ENCODE measurements at places on chromosomes 7 and 10.
A peak's percentile ranks its signal among the peaks of the same experiment; 100 is the strongest.

- no peak for DNase-seq
Observed at GRCh38 chr10:101071267-101071884, 9.6 kb downstream of the KAZALD1 start.

GRCh38 chr7:36224934-36225858 is 72.1 kb downstream of the EEPD1 start:
- DNase-seq = peak; percentile 9

- no peak for DNase-seq
Observed at GRCh38 chr10:110808123-110808522, 63.6 kb upstream of the PDCD4 start.

DNA sequence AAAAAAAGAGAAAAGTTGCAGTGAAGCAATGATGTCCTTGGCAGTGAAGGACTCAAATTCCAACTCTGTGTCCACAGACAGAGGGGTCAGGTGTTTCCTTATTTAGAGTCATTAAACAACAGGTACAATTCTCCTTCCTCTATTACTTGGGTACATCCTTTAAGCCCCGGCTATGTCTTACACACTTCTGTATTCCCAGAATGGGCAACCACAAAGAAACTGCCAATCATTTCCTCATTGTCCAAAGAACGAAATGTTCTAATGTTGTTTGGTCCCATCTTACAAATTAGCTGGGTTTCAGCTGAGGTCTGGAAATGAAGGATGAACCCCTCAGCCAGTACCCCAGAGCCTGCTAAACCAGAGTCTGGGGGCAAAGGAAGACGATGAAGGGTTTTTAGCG is 59.5 kb downstream of the GRB10 start:
- no peak for DNase-seq

- no peak for DNase-seq
Observed at GRCh38 chr10:47109906-47110305, 190.1 kb upstream of the GDF10 start.

- peak; percentile 10 for DNase-seq
Observed at GRCh38 chr10:70053841-70054288, 1.2 kb downstream of the MACROH2A2 start.

- no peak for DNase-seq
Observed at GRCh38 chr10:86321568-86321967, 45.0 kb downstream of the GRID1 start.

DNA sequence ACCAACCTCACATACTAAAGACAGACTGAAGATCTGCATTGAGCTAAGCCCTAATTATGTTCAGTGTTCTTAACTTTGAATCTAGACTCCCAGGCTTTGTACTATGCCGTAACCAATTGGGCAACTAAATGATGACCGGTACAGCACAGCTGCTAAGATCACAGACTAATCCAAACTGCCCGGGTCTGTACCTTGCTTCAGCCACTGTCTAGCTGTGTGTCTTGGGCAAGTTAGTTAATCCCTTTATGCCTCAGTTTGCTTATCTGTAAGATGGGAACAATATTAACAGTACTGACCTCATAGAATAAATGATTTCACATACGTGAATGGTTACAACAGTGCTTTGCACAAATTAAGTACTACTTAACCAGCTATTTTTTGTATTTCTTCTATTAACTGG is 205.8 kb upstream of the NFE2L3 start:
- no peak for DNase-seq

DNA sequence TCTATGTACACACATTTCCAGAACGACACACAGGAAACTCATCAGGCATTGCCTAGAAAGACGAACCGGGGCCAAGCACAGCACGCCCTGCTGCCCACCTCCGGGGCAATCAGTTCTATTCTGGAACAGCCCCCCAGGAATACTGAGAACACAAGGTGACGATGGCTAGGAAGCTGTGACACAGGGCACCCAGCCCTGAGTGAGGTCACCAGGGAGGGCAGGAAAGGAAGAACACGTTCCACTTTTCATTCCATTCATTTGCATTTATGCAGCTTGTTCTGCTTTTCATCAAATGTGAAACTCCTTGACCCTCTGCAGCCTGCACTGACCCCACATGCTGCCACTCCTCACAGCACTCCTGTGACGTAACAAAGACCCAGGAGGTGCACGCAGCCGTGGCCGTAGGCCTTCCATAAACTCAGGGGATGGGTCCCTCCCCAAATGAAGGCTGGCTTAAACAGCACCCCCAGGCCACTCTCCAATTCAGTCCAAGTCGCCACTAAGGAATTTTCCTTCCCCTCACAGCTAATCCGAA is 28.9 kb downstream of the MAD1L1 start:
- no peak for DNase-seq

DNA sequence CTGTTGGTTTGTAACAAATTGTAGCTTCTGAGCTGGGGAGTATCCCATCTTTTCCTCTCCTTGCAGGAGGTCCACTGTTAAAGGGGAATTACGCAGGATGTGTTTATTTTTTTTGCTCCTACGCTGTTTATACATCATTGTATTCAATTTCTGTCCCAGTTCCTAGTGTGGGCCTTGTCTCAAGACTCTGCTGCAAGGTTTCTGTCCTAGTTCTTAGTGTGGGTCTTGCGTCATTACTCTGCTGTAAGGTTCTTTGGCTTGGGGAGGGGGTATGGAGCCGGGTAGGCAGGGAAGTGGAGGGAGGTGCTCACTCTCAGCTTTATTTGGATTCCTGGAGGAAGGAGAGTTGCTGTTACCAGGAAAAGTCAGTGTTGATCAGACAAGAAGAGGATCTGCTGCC is 64.0 kb upstream of the TRIM8 start:
- DNase-seq = no peak

DNA sequence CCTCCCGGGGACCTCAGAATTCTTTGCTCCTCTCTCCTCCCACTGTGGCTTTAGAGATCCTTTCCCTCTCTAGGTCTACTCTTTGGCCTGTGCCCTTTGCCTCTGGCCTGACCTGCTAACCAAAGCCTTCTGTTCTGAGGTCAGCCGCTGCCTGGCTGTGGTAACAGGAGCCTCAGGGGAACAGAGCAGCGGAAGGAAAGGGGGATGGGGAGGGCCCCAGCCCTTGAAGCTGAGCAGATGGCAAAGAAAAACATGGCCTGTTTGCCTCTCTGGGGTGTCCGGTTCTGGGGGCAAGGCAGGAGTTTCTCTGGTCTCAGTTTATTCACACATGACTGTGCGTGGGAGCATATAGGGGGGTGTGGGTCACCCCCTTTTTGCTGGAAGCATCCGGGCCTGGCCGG is 28.2 kb downstream of the COL26A1 start:
- no peak for DNase-seq

GRCh38 chr7:79761876-79762429 is 308.5 kb upstream of the MAGI2 start:
- DNase-seq = no peak

- DNase-seq = no peak
Observed at GRCh38 chr7:140261105-140261486, 84.3 kb upstream of the KDM7A start.

GRCh38 chr7:102873470-102874165 is 39.2 kb upstream of the LRRC17 start:
- DNase-seq = no peak

GRCh38 chr10:12774204-12774894 is 227.2 kb downstream of the CCDC3 start:
- DNase-seq = no peak

- DNase-seq = no peak
Observed at GRCh38 chr7:114345494-114345893, 69.1 kb upstream of the FOXP2 start.

DNA sequence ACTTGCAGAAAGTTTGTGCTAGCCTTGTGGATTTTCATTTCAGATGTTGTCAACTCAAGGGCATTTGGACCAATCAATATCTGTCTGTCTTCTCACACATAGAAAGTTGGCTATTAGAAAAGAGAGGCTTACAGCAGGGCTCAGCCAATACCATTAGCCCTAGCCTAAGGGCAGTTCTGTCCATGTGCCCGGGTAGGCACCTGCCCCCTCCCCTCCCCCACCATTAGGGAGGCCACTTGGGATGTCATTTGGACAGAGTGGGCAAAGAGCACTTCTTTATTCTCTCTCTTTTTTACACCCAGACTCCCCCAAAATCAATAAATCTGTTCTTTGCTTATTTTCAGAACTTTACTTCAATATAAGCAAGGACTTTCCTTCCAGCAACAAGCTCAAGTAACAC is 188.5 kb upstream of the MKI67 start:
- no peak for DNase-seq

DNA sequence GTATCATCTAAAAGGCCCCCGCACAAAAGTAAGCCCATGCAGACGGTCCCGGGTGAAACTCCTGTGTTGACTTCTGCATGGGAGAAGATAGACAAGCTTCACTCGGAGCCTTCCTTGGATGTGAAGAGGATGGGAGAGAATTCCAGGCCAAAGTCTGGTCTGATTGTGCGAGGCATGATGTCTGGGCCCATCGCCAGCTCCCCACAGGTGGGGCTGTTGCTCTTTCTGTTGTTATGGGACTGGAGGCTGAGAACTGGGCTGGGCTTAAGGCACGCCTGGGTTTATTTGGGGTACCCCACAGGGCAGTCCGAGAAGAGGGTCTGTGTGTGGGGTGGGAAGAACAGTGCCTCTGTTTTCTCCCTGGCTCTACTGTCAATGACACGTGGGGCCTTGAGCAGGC is 14.6 kb downstream of the MINDY4 start:
- peak; percentile 11 for DNase-seq

DNA sequence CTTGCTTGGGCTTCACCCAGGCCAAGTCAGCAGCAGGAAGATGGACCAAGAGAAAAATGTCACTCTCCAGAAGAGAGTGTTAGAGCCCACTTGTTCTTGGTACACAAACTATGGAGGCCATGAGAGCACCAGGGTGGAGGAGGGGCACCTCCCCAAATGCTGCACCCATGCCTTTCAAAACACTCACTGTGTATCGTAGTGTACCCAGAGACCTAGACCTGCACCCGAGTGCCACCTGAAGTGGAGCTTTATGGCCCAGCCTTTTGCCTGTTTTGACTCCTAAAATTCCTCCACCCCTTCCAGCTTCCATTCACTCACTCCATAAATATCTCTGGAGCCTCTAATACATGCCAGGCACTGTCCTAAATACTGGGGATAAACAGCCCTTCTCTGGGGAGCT is 5.0 kb downstream of the SFTPD start:
- no peak for DNase-seq

DNA sequence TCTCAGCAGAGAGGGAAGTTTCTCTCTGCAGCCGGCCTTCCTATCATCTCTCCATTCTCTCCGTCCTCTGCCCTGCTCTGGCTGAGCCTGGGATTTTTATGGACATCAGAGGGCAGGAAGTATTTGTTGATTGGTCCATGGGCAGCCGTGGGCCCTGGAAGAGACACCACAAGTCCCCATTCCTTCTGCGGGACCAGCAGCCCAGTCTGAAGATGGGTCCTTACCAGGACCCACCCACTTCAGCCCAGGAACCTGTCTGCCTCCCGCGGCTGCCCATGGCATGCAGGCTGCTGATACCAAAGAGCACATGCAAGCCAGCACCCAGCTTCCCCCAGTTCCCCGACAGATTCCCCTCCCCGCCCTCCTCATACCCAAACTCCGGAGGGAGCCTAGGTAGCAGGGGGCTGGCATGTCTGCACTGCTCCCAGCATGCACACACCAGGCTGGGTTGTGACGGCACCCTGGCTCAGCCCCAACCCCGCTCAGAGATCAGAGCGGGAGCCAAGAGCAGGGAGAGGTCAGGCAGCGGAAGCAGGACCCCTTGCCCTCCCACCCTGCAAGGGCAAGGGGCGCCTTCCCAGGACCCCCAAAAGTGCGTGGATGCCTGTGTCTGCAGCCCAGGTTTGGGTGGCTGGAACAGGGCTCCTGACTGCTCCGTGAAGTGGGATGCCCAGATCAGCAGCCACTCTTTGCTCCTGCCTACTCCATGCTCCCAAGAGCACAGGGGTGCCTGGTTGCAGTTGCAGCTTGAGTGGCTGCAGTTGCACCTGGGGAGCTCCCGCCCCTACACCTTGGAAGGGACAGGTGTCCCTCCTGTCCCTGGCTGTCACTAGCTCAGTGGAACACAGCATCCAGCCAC is 538.6 kb upstream of the POT1 start:
- DNase-seq = no peak

DNA sequence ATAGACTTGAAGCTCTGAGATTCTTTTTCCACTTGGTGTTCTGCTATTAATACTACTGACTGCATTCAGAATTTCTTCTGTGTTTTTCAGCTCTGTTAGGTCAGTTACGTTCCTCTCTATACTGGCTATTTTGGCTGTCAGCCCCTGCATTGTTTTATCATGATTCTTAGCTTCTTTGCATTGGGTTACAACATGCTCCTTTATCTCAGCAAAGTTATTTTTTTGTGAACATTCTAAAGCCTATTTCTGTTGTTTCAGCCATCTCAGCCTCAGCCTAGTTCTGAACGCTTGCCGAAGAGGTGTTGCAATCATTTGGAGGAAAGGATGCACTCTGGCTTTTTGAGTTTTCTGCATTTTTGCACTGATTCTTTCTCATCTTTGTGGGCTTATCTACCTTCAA is 201.5 kb upstream of the GNAI1 start:
- DNase-seq = no peak

DNA sequence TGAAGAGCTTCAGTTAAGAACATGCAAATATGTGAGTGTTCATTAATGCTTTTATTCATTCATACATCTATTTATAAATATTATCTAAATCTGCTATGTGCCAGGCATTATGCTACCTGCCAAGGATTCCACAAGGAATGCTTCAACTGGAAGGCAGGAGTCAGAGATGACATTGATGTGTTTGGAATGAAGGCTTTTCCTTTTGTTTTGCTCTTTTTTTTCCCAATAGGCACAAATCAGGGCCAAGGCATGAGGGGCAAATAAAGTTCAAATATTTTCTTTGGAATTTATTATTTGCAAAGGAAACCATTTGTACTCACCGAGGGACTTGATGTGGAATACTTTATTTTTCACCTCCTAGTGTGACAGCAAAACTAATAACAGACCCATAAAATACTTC is 530.3 kb downstream of the ARL4A start:
- no peak for DNase-seq

GRCh38 chr7:120819861-120820260 is 38.1 kb downstream of the TSPAN12 start:
- DNase-seq = no peak

GRCh38 chr7:124784879-124785818 is 19.6 kb upstream of the GPR37 start:
- DNase-seq = peak; percentile 62

GRCh38 chr7:134513169-134513752 is 14.1 kb upstream of the AKR1B10 start:
- peak; percentile 39 for DNase-seq

GRCh38 chr7:22566176-22566575 is 66.2 kb upstream of the STEAP1B start:
- no peak for DNase-seq

DNA sequence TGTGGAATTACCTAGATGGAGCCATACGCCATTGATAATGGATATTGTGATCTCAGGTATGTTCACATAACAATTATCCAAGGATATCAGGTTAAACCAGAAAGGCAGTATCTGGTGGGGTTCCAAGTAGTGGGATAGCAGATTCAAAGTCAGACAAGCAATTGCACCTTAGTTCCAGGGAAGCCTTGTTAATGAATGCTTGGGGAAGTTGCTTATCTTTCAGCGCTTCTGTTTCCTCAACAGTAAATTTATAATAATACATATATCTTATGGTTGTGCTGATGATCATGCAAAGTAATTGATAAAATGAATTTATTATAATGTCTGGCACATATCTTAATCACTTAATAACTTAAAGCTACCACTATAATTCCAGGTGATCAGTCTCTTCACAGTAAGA is 290.9 kb downstream of the SUGCT start:
- DNase-seq = no peak

Data from NCI-H345 (cell line).